ENCODE measurements at places on chromosomes 5 and 9.

- no peak for DNase-seq
Measured at GRCh38 chr9:88085476-88085875, 52.8 kb downstream of the SPATA31C2 start.

DNA sequence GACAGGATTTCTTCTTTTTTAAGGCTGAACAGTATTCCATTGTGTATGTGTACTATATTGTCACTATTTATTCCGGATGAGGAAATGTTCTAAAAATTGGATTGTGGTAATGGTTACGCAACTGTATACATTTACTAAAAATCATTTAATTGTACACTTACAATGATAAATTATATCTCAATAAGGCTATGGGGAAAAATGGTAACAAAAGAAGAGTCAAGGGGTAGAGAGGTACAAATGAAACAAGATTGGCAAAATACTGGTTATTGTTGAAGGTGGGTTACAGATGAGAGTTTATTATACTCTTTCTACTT lies 62.3 kb upstream of the TNFAIP8 start:
- DNase-seq = no peak

- DNase-seq = no peak
Measured at GRCh38 chr5:131538177-131538593, 96.8 kb downstream of the RAPGEF6 start.

- DNase-seq = no peak
Measured at GRCh38 chr5:75622564-75622963, 11.3 kb downstream of the ANKDD1B start.

DNA sequence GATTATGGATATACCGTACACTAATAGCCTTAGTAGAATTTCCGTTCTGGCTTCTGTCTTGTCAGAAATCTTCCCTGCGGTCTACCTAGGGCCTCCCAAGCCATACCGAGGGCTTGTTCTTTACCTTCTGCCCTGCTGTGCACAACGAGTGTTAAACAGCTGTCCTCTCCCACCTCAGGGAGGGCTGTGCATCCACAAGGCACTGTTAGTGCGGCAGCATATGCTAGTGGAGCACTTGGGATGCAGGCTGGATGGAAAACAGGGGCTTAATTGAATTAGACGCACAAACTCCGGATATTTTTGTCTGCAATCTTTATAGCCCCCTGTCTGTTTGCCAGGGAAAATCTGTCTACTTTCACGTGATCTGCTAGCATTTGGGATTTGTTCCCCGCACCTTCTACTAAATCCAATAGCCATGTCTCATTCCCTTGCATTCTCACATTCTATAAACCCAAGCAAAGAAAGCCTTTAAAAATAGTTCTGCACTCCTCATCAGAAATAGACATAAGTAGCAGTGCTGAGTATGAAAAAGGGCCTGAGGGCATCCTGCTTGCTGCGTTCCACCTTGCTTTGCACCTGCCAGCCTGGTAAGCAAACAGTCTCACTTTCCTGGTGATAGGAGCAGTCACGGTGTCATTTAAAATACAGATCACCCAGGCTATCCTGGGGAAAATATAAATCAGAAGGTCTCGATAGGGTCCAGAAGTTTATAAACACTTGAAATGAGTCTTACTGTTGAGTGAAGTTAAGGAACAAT lies 382.6 kb downstream of the RASEF start:
- no peak for DNase-seq

- DNase-seq = no peak
Measured at GRCh38 chr9:128912270-128912853, 8.4 kb upstream of the PHYHD1 start.

- no peak for DNase-seq
Measured at GRCh38 chr5:116573279-116573701, 1.3 kb downstream of the SEMA6A start.

DNA sequence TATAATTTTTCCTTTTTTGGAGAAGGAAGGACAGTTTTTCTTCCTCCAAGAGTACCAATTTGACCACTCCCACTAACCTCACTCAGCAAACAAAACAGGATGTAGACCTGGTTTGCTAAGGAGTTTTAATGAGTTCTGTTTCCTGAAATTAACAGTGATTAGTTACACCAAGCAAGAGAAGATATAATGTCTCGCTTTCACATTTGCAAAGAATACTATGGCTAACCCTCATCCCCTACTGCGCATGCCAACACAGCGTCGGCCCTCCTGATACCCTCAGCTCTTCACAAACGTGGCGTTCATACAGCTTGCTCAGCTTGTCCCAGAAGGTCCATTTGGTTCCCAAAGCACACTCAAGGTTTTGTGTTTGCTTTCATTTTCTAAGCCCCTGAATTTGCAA lies 41.9 kb upstream of the IPPK start:
- DNase-seq = no peak

DNA sequence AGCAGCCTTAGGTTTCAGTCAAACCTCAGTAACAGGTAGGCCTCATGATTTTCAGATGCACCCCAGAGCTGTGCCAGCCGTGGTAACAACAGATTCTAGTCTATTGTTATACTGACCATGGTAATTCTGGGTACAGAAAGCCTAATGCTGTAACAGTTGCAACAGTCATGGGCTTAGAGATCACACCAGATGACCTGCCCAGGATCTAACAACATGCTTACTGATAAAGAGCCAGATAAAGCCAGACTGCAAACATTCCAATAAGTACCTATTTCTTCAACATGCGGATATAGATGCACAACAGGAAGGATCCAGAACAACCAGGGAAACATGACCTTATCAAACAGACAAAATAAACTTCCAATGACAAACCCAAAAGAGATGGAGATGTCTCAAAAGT lies 42.8 kb downstream of the CERT1 start:
- no peak for DNase-seq

DNA sequence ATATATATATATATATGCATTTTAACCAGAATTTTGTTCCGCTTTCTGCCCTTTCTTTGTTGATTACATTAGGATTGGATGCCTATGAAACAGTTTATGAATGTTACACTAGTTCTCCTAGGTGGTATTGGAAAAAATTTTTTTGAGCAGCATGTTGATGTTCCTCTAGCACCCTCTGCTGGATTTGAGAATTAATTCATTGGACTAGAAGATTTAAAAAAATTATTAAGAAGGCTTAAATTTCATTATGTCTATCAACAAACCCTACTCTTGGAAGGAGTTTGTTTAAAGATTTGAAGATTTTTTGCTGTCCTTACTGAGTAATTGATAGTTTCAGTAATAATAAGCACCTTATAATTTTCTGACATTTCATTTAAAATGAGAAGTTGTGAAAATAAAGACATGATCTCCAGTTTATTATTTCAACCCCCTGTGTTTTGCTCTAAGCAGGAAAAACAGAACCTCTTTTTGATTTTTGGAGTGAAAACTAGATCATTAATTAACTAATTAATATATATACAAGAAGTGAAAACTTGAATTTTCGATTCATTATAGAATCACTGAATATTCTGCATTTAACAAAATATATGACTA lies 89.6 kb downstream of the CCDC171 start:
- DNase-seq = no peak

DNA sequence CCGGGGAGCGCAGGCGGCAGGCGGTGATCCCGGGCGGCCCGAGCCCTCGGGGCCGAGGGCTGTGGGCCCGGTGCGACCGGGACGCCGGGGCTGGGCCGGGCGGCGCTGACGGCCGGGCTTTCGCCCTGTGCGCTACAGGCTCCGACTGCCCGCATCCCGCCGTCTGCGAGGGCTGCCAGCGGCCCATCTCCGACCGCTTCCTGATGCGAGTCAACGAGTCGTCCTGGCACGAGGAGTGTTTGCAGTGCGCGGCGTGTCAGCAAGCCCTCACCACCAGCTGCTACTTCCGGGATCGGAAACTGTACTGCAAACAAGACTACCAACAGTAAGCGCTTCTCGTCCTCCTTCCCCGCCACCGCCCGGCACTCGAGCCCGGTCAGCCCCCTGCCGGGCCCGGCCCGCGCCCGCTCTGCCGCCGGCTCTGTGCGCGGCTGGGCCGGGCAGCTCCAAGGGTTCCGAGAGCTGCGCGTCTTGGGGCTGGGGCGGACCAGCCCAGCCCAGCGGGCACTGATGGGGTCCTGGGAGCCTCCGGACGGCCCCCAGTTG lies 1.6 kb downstream of the LMX1B start:
- no peak for DNase-seq

- DNase-seq = no peak
Measured at GRCh38 chr5:78718824-78719223, 70.3 kb upstream of the LHFPL2 start.

DNA sequence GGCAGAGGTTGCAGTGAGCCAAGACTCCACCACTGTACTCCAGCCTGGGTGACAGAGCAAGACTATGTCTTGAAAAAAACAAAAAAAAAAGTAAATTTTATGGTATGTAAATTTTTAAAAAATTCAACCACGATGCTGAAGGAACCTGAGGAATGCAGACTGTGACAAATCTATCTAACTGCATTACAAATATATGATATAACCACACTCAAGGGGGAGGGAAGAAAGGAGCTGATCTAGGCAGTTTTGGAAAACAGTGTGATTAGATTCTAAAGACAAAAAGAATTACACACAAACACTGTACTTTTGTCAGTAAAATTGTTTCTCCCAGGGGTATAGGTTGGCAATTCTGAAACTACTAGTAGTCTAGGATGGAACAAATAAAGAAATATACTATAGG lies 17.0 kb downstream of the LARS1 start:
- no peak for DNase-seq

GRCh38 chr9:133403766-133404453 lies 13.9 kb downstream of the REXO4 start:
- no peak for DNase-seq

Measured in activated naive CD4-positive, alpha-beta T cell (primary cell).